A172 (cell line): ENCODE measurements at places on chromosomes 1 and 21. TPM values are rescaled to one million over a fixed set of nuclear protein-coding genes. Genes with fewer than 3 reads are reported as not detected.

- DNase-seq: no peak
Observed at GRCh38 chr21:33257094-33257803, 8.9 kb upstream of the IL10RB start.

DNA sequence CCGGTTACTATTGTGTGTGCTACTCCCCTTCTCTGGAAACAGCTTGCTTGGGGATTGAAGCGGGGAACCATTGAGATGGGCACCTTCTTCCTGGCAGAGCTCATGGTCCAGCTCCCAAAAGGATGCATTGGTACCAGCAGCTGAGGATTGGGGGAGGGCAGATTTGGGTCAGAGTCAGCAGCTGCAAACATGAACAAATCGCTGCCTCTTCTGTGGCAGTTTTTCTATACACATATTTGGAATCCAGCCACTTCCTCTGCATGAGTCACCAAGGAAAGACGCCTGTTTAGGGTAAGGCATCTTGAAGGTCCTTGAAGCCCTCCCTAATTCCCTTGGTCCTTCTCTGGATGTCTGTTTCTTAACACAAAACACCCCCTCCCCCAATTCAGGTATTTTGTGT is 104.7 kb downstream of the DAB1 start:
- DNase-seq: no peak

The PAPPA2 gene
- total RNA-seq: 0.14 and 0.33 TPM in 2 replicates

The FMO2 gene
- total RNA-seq: not detected in 2 replicates

The F11R gene
- 7.3 and 9.2 TPM in 2 replicates for total RNA-seq

- DNase-seq: no peak
Observed at GRCh38 chr1:159746666-159747065, 32.3 kb upstream of the CRP start.

DNA sequence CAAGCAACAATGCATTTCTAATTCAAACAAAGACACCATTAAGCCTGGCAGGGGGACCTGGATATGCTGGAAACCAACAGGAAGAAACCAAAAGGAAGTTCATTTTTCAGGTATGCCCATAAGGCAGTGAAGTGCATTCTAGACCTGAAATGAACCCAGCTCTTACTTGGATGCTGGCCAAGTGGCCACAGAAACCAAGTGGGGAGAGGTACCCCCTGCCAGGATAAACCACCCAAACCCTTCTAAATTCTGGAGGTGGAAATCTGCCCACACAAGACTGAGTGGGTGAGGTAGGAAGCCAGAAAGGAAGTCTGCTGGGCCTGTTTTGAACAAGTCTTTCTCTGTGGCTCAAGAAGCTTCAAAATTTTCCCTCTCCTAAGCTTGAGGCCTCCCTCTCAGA is 2.6 kb downstream of the CD5L start:
- no peak for DNase-seq
